ENCODE measurements at places on chromosomes 6 and 20.

DNA sequence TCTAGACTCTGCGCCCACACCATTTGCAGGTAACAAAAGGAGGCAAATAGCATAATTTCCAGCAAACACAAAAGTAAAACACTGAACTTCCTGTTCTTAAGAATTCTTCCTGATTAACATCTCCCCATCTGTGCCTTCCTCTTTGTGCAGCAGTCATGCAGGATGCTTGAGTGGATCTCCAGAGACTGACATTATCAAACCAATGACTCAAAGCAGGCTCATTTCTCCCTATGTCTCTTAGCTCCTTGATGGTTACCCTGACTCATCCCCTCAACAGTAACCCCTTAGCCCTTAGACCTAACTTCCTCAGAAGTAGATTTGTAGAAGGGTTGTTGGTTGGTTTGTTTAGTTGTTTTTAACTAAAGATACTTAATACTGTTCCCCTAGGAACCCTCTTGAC lies 137.0 kb upstream of the RIN2 start:
- no peak for DNase-seq

DNA sequence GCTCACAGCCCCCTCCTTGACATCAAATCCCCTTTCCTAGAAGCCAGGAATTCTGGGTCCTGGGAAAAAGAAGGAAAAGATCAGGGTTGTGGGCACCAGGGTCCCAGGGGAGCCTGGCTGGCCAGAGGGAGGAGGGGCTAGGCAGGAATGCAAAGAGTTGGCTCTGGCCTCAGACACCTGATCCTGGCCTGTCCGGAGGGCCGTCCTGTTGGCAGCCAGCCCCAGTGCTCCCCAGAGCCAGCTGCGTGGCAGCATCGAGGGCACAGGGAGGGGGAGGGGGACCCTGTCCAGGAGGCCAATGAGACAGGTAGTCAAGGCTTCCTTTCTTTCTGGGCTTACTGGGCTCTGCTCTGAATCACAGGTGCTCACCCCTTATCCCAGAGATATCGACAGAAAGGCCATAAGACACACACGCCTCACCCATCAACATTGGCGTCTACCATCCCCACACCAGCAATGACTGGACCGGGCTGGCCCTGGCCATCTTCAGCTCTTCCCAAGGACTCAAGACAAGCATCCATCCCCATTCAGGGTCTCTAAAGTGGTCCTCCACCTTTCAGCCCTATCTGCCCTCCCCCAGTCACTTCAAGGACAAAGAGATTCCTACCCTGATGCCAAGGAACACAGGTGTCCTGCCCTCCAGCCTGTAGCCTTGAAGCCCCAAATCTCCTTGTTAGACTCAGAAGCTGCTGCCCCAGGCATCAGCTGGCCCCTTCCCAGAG lies 723 bp downstream of the COL11A2 start:
- no peak for DNase-seq

DNA sequence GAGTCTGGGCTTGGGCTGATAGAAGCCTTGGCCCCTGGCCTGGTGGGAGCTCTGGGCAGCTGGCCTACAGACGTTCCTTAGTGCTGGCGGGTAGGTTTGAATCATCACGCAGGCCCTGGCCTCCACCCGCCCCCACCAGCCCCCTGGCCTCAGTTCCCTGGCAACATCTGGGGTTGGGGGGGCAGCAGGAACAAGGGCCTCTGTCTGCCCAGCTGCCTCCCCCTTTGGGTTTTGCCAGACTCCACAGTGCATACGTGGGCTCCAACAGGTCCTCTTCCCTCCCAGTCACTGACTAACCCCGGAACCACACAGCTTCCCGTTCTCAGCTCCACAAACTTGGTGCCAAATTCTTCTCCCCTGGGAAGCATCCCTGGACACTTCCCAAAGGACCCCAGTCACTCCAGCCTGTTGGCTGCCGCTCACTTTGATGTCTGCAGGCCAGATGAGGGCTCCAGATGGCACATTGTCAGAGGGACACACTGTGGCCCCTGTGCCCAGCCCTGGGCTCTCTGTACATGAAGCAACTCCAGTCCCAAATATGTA lies 957 bp upstream of the VEGFA start:
- no peak for DNase-seq

GRCh38 chr6:11722805-11723631 lies 55.6 kb downstream of the ADTRP start:
- no peak for DNase-seq

- no peak for DNase-seq
Observed at GRCh38 chr6:113631666-113632065, 225.5 kb upstream of the MARCKS start.

GRCh38 chr6:167565884-167566599 lies 241.2 kb downstream of the TTLL2 start:
- no peak for DNase-seq

DNA sequence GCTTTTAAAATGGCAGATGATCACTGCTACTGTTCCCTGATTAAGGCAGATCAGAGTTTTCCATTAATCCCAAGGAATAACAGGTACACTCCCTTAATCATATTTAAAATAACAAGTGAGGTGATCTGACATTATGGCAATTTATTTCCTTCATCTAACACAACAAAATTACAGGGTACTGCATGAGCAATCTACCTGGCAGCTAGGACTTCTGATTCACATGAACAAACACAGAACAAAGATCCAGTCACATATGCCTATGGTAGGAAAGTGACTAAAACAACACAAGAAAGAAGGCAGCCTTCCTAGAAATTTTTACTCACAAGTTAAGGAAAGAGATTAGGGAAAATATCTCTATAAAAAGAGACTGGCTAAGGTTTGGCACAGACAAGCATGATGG lies 33.2 kb downstream of the MAP7 start:
- no peak for DNase-seq

DNA sequence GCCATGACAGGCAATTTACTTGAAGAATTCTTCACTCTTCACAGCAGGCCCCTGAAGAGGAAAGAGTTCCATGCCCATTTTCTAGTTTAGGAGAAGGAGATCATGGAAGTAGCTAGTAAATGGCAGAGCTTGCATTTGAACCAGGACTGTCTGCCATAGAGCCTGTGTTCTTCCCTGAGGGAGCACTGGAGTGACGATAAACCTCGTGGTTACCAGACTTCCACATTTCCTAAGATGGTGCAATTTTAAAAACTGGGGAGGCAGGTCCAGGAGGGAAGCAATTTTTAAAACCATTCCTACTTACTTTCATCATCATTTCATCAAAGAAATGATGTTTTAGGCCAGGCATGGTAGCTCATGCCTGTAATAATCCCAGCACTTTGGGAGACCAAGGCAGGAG lies 36.8 kb downstream of the STK35 start:
- no peak for DNase-seq

- DNase-seq: no peak
Observed at GRCh38 chr6:113679051-113679450, 178.1 kb upstream of the MARCKS start.

DNA sequence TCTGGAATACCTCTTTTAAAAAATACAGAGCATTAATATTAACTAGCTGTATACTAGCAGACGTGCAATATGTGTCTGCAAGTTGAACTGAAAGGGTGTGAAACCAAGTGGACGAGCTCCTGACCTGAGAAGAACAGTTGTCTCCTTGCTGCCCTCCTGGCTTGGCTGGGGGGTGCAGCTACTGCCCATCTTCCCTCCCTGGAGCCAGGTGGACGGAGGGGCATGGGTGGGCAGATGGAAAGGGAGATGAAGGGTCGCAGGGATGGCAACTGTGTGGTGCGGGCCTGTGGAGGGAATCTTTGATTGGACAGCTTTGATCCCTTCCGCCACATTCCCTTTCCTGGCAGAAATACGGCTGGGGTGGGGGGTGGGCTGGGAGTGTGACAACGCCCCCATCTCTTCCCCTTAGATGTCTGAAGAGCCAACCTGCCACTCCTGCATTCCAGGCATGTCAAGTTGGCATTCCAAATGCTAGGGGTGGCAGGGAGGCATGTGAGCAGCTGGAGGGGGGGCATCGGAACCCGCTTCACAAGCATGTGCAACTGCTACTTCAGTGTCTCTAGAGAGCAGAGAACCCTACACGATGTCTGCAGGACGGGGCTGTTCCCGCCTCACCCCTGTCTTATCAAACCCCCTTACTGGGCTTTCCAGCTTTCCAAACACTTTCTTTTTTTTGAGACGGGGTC lies 37.3 kb downstream of the SRSF3 start:
- DNase-seq: no peak

DNA sequence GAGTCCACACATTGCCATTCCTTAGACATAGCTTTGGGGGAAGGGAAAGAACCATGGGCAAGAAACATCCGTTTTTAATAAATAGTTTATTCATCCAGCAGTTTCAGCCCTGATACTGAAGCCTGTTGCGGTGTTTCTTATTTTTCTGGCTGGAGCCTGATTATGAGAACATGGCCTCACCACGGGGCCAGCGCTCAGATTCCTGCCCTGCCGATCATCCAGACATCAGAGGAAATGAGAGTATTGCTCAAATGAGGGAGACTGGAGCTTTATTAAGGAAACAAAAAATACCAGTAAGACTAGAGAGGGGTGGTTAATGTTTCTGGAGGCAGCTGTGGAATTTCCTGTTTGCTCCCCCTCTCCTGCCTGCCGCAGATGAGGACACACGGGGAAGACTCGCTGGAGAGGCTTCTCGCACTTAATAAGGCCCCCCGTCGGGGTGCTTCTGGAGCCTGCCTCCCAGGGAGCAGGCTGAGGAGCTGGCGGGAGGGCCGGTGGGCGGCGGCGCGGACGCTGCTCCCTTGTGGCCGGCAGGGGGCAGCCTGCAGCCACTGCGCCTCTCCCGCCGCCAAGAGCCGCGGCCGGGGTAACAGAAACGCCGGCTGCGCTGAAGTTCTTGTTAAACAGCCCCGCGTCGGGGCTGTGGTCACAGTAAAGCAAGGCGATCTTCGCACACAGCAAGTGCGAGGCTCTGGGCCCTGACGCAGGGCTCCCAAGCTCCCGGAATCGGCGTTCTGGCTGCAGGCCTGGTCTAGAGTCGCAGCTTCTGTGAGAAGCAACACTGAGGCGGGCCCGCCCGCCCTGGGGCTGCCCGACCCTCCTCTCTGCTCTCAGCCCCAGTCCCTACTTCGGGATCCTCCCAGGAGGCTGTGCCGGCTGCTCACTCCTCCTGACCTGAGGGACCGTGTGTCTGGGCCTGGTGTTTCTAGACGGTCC lies 17.5 kb downstream of the LEMD2 start:
- DNase-seq: peak; percentile 86

GRCh38 chr6:41887331-41887751 lies 7.8 kb downstream of the USP49 start:
- no peak for DNase-seq

DNA sequence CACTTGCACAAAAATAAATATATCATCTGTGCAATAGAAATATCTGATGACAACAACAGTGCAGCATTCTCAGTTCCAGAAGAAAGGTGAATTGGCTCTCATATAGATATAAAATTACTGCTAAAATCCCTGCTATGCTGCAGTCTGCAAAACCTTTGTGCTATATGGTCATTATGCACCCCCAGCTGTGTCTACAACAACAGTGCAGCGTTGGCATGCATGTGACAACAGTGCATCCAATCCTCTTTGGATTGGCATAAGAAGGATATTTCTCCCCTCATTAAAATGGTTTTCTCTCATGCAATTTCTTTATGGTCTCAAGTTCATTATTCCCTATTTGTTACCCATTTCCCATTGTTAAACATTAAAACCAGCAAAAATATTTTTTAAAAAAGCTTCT lies 23.1 kb downstream of the OR2B6 start:
- no peak for DNase-seq

DNA sequence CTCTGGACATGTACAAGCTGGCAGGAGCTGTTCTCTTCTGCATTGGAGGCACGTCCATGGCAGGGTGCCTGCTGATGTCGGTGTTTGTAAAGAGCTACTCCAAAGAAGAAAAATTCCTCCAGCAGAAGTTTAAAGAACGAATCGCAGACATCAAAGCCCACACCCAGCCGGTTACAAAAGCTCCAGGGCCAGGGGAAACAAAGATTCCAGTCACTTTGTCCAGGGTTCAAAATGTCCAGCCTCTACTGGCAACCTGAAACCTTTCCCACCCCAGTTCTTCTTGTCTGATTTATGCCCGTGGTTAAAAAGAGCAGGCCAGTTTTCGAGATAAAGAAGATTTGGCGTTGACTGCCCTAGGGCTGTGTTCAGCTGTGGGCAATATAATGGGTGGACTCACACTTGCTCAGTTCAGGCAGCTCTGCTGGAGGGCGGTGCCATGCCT lies 19.7 kb downstream of the NRSN1 start:
- no peak for DNase-seq

GRCh38 chr6:166408936-166409755 lies 26.4 kb upstream of the MPC1 start:
- no peak for DNase-seq

DNA sequence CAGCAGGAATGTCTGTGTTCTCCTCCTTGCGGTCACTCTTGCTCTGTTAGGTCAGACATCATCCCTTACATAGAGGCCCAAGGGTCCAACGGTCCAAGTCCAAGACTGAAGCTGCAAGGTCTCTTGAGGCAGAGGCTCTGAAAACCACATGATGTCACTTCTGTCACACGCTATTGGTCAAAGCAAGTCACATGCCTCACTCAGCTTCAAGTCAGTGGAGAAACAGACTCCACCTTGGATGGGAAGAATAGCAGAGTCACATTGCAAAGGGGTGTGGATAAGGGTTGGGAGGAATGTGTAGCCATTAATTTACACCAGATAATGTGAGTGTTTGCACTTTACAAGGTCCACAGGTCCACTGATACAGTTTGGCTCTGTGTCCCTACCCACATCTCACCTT lies 17.5 kb downstream of the SLC52A3 start:
- no peak for DNase-seq

GRCh38 chr20:57111028-57111373 lies 155.4 kb downstream of the BMP7 start:
- no peak for DNase-seq

GRCh38 chr6:132401618-132402285 lies 477 bp upstream of the MOXD1 start:
- DNase-seq: no peak

- DNase-seq: no peak
Observed at GRCh38 chr20:6714279-6714711, 53.2 kb upstream of the BMP2 start.

- DNase-seq: no peak
Observed at GRCh38 chr6:142013875-142014495, 118.7 kb upstream of the GJE1 start.

GRCh38 chr6:14796974-14797762 lies 448.7 kb upstream of the JARID2 start:
- DNase-seq: no peak

DNA sequence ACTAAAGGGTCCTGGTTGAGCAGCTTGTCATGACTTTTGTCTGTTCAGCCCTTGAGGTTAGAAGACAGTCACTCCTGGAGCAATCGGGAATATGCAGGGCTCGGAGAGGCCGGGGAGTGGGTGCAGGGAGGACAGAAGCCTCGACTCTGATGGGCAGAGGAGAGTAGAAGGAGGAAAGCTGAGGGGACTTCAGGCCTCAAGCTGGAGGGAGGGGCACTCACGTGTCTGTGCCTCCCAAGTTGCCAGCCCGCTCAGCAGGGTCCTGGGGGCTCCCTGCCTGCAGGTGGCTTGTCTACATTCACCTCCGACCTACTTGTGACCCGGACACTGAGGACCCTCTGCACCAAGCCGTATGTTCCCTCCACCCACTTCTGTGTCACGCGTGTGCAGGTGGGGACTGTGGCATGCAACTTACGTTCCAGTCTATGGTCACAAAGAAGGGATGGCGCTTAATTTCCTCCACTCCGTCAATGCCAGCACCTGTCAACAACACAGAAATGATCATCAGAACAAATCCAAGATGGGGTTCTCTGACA lies 86.8 kb upstream of the MPC1 start:
- DNase-seq: no peak

GRCh38 chr20:59351157-59352040 lies 51.0 kb downstream of the EDN3 start:
- no peak for DNase-seq

Measured in cerebellar cortex (tissue), 1 donor.